Muscle of leg (tissue), 16 donors: ENCODE measurements at places on chromosomes 6 and 20. TPM values are rescaled to one million over a fixed set of nuclear protein-coding genes. Genes with fewer than 3 reads are reported as not detected.
A peak's percentile ranks its signal among the peaks of the same experiment; 100 is the strongest.

DNA sequence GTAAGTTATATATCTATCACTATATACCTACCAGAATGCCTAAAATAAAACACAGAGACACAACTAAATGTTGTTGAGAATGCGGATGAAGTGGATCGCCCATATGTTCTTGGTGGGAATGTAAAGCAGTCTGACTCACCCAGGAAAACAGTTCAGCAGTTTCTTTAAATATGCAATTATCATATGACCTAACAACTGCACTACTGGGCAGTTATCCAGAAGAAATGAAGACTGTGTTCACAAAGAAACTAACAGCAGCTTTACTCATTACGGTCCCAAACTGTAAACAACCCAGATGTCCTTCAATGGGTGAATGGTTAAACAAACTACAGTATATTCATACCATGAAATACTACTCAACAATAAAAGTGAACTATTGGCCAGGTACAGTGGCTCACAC is 14.3 kb upstream of the ZC3H12D start:
- H3K36me3 ChIP-seq = no peaks in the 10 kb centered on the region
- no peaks in the 10 kb centered on the region for H3K4me1 ChIP-seq
- peak overlapping the region; percentile 66 for H3K27ac ChIP-seq
- no peaks in the 10 kb centered on the region for H3K27me3 ChIP-seq
- no peak overlapping the region for H3K4me3 ChIP-seq

GRCh38 chr20:1450926-1451491 is 15.6 kb downstream of the NSFL1C start:
- no peak overlapping the region for H3K4me3 ChIP-seq
- H3K4me1 ChIP-seq = peaks cover 12% of the 10 kb centered on the region
- peaks cover 88% of the 10 kb centered on the region for H3K36me3 ChIP-seq
- H3K27ac ChIP-seq = no peak overlapping the region

DNA sequence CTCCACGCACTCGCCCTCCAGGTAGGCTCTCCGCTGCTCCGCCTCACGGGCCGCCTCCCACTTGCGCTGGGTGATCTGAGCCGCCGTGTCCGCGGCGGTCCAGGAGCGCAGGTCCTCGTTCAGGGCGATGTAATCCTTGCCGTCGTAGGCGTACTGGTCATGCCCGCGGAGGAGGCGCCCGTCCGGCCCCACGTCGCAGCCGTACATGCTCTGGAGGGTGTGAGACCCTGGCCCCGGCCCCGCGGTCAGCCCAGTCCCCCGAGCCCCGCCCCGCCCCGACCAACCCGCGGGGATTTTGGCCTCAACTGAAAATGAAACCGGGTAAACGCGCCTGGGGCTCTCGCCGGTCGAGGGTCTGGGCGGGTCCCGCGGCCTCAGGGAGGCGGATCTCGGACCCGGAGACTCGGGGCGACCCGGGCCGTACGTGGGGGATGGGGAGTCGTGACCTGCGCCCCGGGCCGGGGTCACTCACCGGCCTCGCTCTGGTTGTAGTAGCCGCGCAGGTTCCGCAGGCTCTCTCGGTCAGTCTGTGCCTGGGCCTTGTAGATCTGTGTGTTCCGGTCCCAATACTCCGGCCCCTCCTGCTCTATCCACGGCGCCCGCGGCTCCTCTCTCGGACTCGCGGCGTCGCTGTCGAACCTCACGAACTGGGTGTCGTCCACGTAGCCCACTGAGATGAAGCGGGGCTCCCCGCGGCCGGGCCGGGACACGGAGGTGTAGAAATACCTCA is 598 bp downstream of the HLA-B start:
- peaks cover 17% of the 10 kb centered on the region for H3K36me3 ChIP-seq
- peaks cover 29% of the 10 kb centered on the region for H3K27me3 ChIP-seq
- H3K27ac ChIP-seq = peak overlapping the region; percentile 80

GRCh38 chr6:158669145-158670035 is 19.5 kb downstream of the SYTL3 start:
- no peak overlapping the region for H3K4me3 ChIP-seq
- no peak for DNase-seq
- H3K27me3 ChIP-seq = peaks cover 2% of the 10 kb centered on the region
- H3K27ac ChIP-seq = no peak overlapping the region
- H3K36me3 ChIP-seq = peaks cover 3% of the 10 kb centered on the region

Gene FNDC11
- total RNA-seq = 0.09 TPM

GRCh38 chr6:46676604-46677313 is 10.9 kb upstream of the TDRD6 start:
- no peak for DNase-seq
- peaks cover 2% of the 10 kb centered on the region for H3K36me3 ChIP-seq
- H3K4me1 ChIP-seq = no peaks in the 10 kb centered on the region
- no peaks in the 10 kb centered on the region for H3K27me3 ChIP-seq
- no peak overlapping the region for H3K27ac ChIP-seq

Gene ADGRF1
- total RNA-seq = not detected

DNA sequence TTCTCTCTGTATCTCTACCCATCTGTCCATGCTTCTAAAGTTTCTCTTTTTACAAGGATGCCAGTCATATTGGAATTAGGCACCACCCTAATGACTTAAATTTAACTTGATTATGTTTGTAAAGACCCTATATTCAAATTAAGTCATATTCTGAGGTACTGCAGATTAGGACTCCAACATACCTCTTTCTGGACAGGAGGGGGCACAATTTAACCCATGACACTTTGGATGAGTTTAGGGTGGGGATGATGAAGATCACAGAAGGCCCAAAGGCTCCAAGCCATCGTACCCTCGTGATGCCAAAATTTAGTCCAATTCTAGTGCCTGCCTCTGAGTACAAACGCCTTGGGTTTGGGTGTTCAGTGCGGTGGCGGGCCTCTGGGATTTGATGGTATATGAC is 15.0 kb upstream of the NKX2-2 start:
- no peak overlapping the region for H3K27ac ChIP-seq
- H3K27me3 ChIP-seq = peaks cover 34% of the 10 kb centered on the region
- no peaks in the 10 kb centered on the region for H3K36me3 ChIP-seq
- DNase-seq = no peak

GRCh38 chr6:119791736-119792135 is 442.2 kb upstream of the MAN1A1 start:
- no peaks in the 10 kb centered on the region for H3K27me3 ChIP-seq
- no peak for DNase-seq
- H3K36me3 ChIP-seq = no peaks in the 10 kb centered on the region
- H3K27ac ChIP-seq = no peak overlapping the region
- H3K4me3 ChIP-seq = no peak overlapping the region

DNA sequence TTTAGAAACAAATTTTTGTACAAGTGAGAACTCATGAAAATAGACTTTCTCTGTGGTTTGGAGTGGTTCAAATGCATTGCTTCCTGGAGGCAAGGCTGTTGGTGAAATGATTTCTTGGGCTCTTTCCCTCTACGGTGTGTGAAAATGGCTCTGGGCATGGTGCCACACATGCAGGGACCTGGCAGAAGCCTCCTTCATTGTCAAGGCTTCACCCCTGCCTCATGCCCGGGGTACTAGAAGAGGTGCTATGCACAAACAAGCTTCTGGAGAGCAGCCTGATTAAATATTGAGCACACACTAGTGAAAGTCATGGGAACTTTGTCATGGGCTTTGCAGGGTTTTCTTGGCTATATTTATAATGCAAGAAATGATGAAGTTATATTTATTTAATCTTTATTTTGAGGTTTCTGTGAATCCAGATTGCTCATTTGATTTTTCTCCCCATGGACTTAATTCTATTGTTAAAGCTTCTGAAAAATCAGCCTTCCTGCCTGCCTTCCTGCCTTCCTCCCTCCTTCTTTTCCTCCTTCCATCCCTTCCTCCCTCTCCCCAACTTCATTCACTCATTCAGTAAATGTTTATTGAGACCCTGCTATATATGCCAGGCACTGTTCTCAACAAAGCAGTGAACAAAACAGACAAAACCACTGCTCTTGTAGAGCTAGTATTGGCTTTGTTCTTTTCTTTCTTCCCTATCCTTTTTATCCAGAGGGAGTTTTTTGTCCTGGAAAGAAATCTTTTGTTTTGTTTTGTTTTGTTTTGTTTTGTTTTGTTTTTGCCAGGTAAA is 21.0 kb downstream of the C6orf89 start:
- peaks cover 2% of the 10 kb centered on the region for H3K4me1 ChIP-seq
- H3K27me3 ChIP-seq = no peaks in the 10 kb centered on the region
- H3K4me3 ChIP-seq = no peak overlapping the region
- peaks cover 37% of the 10 kb centered on the region for H3K36me3 ChIP-seq

DNA sequence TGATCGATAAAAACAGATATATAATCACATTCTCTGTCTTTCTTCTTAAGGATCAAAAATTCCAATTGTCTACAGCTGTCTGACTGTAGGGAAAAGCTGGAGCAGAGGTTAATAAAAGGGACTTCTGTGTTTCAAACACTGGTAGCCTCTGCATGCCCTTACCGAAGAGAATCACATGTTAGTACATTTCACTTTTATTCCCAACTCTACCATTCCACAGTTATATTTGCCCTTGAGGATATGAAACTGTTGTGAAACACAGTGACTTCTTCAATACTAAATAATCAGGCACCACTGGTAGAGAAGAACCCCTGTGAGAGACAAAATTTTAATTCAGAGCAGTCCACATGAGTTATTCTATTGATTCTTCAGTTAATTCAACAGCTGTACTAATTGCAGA is 1187.3 kb upstream of the CITED2 start:
- no peaks in the 10 kb centered on the region for H3K36me3 ChIP-seq
- no peaks in the 10 kb centered on the region for H3K4me1 ChIP-seq
- H3K27ac ChIP-seq = no peak overlapping the region

DNA sequence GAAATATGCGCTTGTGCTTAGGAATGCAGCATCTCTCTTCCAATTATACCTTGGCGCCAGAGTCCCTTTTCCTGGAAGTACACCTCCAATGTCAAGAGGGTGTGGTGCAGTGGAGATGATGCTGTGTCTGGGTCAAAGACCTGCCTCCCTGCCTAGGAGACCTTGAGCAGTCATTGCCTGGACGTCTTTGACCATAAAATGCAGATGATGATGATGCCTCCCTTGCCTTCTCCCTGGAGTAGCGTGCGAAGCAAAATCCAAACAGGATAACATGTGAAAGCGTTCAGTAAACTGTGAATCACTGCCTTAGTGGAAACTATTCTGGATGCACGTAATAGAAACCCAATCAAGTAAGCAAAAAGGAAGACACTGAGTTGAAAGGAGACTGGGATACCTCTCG is 97.4 kb upstream of the ARMC2 start:
- no peaks in the 10 kb centered on the region for H3K27me3 ChIP-seq
- no peak overlapping the region for H3K27ac ChIP-seq
- no peaks in the 10 kb centered on the region for H3K36me3 ChIP-seq
- no peak overlapping the region for H3K4me3 ChIP-seq

DNA sequence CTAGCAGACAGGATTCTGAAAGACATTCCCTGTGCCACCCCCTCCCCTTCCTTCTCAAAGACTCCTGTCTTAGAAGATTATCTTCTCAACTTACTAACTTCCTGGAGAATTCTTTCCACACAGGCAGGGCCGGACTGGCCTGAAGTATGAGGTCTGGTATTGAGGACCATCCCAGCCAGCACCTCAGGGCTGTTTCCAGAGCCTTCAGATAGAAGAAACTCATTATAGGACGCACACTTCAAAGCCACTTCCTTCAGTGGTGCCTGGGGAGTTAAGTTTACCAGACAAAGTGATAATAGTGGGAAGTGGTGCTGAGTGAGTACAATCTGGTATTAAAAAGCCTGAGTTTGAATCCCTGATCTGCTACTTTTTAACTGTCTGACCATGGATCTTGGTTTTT is 15.6 kb downstream of the KCNS1 start:
- H3K27me3 ChIP-seq = no peaks in the 10 kb centered on the region
- peaks cover 5% of the 10 kb centered on the region for H3K4me1 ChIP-seq
- DNase-seq = no peak
- H3K4me3 ChIP-seq = no peak overlapping the region

DNA sequence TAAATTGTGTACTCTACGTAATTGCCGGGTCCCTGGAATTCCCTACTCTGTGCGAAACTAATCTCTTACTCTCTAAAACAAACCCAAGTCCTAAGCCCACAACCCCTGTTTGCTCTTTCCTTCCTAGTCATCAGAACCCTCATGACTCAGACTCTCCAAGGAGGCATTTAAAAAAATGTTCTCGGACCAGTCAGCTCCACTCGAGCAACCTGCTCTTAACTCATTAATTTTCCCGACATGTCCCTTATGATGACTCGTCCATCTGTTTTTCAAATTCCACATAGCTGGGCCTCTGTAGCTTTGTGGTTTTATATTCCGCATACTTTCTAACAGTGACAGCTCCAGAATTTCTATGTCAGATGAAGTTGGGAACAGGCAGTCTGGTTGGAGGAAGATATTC is 2.6 kb upstream of the MUC22 start:
- no peak overlapping the region for H3K27ac ChIP-seq
- peak; percentile 61 for DNase-seq
- H3K27me3 ChIP-seq = peaks cover 9% of the 10 kb centered on the region
- no peaks in the 10 kb centered on the region for H3K36me3 ChIP-seq
- no peaks in the 10 kb centered on the region for H3K4me1 ChIP-seq
- no peak overlapping the region for H3K4me3 ChIP-seq

DNA sequence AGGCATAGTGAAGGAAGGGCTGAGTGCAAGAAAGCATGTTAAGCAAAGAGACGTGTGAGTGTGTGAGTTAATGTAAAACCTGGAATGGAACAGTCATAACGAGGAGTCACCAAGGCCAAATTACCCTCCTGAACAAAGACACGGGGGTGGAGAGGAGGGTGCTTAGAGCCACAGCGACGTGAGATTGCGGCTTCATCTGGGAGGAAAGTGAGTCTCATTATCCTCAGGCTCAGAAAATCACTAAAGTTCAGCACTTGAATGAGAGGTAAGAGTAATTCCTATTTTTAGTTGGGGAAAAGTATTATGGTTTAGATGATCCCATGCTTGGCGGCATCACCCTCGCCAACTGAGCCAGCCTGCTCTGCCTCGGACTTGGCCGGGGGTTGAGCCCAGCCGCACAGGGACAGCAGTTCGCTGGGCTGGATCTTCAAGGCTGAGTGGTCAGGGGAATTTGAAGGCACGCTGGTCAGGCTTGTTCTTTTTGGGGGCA is 136.6 kb downstream of the DTNBP1 start:
- H3K27ac ChIP-seq = no peak overlapping the region
- DNase-seq = no peak
- no peaks in the 10 kb centered on the region for H3K4me1 ChIP-seq

- no peaks in the 10 kb centered on the region for H3K27me3 ChIP-seq
- peaks cover 55% of the 10 kb centered on the region for H3K4me1 ChIP-seq
- H3K4me3 ChIP-seq = no peak overlapping the region
- no peak overlapping the region for H3K27ac ChIP-seq
These were observed 28.6 kb upstream of the PCMTD2 start for GRCh38 chr20:64226686-64227580.

Gene PDE10A
- total RNA-seq = 9.0 TPM

- no peak overlapping the region for H3K27ac ChIP-seq
- no peak overlapping the region for H3K4me3 ChIP-seq
- no peaks in the 10 kb centered on the region for H3K4me1 ChIP-seq
- DNase-seq = no peak
These were observed 194.8 kb downstream of the UNC5CL start for GRCh38 chr6:40844246-40844645.

GRCh38 chr6:162683135-162683534 is 44.4 kb downstream of the PRKN start:
- no peaks in the 10 kb centered on the region for H3K4me1 ChIP-seq
- no peaks in the 10 kb centered on the region for H3K36me3 ChIP-seq
- peak overlapping the region; percentile 3 for H3K27ac ChIP-seq
- DNase-seq = peak; percentile 49
